HCT116 (cell line): ENCODE measurements at places on chromosomes 7 and 10. TPM values are rescaled to one million over a fixed set of nuclear protein-coding genes. Genes with fewer than 3 reads are reported as not detected.

DNA sequence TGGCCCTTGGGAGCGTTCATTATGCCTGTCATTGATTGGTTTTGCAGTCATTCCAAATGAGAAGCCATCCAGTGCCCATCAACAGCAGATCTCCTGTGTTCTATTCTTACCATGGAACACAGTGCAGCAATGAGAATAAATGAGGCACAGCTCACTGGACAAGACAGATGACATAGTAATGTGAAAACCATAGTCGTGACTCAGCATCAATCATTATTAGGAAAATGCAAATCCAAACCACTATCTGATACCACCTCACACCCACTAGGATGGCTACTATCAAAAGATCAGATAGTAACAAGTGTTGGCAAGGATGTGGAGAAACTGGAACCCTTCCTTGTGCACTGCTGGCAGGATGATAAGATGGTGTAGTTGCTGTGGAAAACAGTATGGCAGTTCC is 144.7 kb downstream of the ARHGAP22 start:
- H3K4me1 ChIP-seq = no peaks in the 10 kb centered on the region
- DNase-seq = no peak
- H3K27ac ChIP-seq = no peak overlapping the region
- no peak overlapping the region for H3K4me3 ChIP-seq

Gene OR2A42
- total RNA-seq = not detected

GRCh38 chr10:111137007-111137406 is 60.2 kb downstream of the ADRA2A start:
- no peak overlapping the region for H3K27ac ChIP-seq
- no peak for DNase-seq
- no peaks in the 10 kb centered on the region for H3K4me1 ChIP-seq
- no peak overlapping the region for H3K4me3 ChIP-seq

DNA sequence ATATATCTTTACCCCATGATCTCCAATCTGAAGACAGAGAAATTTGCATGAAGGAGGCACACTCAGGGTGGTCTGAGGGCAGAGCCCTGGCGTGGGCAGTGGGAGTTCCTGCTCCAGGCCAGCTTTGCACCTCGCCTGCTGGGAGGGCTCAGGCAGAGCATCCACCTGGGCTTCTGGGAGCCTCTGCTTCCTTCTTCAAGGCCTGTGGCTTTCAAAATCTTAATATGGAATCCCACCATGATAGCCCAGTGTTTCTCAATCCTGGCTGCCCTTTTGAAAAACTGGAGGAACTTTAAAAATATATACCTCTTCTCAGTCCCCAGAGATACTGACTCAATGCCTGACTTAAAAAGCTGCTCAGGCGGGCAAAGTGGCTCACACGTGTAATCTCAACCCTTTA is 36.7 kb upstream of the PSAP start:
- H3K4me3 ChIP-seq = peak overlapping the region; percentile 75; the same call in 1 of the 2 replicates
- H3K36me3 ChIP-seq = no peaks in the 10 kb centered on the region
- H3K27ac ChIP-seq = no peak overlapping the region
- H3K4me1 ChIP-seq = peaks cover 26% of the 10 kb centered on the region
- no peak for DNase-seq

Gene FRMPD2
- 0.30 TPM for total RNA-seq

Gene ZNF425
- total RNA-seq = 2.1 TPM

DNA sequence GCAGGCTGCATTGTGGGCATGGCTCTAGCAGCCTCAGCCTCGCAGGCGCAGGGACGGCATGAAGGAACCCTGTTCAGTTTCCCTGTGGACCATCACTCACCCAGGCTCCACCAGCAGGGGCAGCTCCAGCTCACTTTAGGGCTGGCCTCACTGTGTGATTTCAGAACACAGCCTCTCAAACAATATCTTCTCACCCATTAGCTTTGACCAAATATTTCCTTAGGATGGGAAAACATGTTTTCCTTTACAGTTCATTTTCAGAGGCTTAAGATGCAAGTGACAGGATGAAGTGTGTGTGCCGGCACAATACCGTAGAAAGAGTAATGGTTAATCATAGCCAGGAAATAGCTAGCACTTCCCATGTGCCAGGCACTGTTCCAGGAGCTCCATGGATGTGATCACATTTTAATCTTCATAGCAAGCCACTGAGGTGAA is 58.2 kb downstream of the LANCL2 start:
- no peaks in the 10 kb centered on the region for H3K27me3 ChIP-seq
- H3K4me3 ChIP-seq = no peak overlapping the region
- no peak for DNase-seq
- H3K27ac ChIP-seq = no peak overlapping the region

- DNase-seq = no peak
- H3K27ac ChIP-seq = no peak overlapping the region
- peaks cover 9% of the 10 kb centered on the region; the same call in 1 of the 2 replicates for H3K4me1 ChIP-seq
- H3K27me3 ChIP-seq = peaks cover 11% of the 10 kb centered on the region
Measured at GRCh38 chr10:78193189-78193588, 159.5 kb downstream of the RPS24 start.

- H3K36me3 ChIP-seq = no peaks in the 10 kb centered on the region
- no peak for DNase-seq
- no peak overlapping the region for H3K4me3 ChIP-seq
- H3K27ac ChIP-seq = no peak overlapping the region
- no peaks in the 10 kb centered on the region; the same call in 1 of the 2 replicates for H3K4me1 ChIP-seq
Measured at GRCh38 chr7:26859720-26860119, 4.7 kb downstream of the SKAP2 start.

Gene AFAP1L2
- total RNA-seq = 0.93 TPM

DNA sequence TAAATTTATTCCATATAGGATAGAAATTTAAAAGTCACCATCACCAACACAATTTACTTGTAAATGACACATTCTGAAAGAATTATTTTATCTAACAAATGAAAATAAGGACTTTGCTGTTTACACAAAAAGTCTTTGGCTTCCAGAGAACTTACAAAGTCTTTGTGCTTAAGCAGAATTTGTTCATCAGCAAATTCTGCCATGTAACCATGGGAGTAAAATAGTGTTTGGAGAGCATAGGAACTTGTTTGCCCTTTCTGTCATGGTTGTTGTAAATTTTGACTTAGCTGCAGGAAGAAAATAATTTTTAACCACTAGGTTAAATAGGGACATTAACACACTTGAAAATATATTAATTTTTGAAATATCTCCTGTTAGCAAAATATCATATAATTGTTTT is 15.2 kb downstream of the FGL2 start:
- H3K27me3 ChIP-seq = no peaks in the 10 kb centered on the region
- H3K4me3 ChIP-seq = no peak overlapping the region
- H3K27ac ChIP-seq = no peak overlapping the region
- DNase-seq = no peak

Gene FXYD4
- 0.71 TPM for total RNA-seq

- no peak overlapping the region for H3K27ac ChIP-seq
- no peak overlapping the region; the same call in 1 of the 2 replicates for H3K4me3 ChIP-seq
- peaks cover 6% of the 10 kb centered on the region; the same call in 1 of the 2 replicates for H3K4me1 ChIP-seq
Measured at GRCh38 chr10:12348294-12348869, 965 bp upstream of the CAMK1D start.

Gene SUGCT
- total RNA-seq = 4.4 TPM

- H3K27ac ChIP-seq = no peak overlapping the region
- H3K4me1 ChIP-seq = no peaks in the 10 kb centered on the region
- DNase-seq = peak; percentile 37
- no peaks in the 10 kb centered on the region for H3K27me3 ChIP-seq
Measured at GRCh38 chr10:92880233-92880861, 32.0 kb downstream of the EXOC6 start.
